ENCODE measurements at places on chromosomes 11 and 22.

DNA sequence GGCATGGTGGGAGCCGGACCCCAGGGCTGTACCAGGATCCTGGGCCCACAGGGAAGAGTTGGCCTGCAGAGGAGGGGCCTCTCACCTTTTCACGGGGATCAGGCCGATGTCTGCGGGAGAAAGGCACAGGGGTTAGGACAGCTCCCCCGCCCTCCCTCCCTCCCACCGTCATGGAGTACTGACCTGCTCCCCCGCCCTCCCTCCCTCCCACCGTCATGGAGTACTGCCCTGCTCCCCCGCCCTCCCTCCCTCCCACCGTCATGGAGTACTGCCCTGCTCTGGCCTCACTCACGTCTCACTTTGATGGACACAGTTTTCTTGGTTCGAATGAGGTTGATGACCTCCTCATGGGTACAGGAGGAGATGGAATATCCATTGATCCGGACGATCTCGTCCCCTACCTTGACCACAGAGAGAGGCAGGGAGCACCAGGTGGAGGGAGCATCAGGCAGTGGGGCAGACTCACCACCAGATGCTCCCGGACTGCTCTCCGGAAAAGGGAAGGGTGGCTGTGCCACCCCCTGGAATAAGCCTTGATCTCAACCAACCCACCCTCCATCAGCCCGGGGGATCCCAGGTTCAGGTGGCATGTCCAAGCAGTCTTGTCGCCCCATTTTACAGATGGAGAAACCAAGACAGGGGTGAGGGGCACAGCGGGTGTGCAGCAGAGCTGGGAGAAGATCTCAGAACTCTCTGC, 17.1 kb downstream of the USH1C start:
- DNase-seq = no peak

DNA sequence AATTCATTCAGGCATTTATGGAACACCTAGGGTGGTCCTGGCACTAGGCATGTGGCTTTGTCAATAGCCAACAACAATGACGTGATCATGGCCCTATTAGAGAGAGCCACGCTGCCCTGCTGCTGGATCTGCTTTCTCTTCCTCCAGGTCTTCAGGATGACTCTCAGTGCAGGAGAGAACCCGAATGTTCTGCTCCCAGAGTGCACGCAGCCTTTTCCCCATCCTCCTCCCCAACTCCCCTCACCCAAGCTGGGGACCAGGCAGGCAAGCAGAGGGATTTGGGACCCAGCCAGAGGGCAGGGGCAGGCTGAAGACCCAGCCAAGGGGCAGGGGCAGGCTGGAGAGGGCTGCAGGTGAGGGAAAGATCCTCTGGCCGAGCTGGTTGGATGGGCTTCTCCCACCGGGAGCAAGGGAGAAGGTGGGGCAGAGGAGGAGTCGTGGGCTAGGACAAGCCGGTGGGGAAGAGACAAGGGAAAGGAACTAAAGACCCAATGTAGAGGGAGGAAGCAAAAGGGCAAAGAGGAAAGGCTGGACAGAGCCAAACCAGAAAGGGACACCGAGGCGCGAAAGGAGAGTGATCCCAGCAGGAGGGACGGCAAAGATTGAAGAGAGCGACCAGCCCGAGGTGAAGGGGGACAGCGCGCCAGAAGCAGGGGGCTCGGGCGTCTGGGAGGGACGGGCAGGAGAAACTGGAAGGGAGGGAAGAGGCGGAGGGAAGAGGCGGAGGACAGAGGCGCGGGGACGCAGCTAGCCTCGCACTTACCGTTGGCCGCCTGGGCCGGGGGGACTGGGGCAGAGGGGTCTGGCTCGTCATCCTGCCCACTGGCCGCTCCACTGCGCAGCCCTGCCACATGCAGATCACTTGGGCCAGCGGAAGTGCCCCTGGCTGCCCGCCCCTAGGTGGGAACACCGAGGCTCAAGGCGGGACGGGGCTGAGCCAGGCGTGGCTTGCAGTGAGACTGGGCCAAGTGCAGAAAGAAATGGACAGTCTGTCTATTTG, at the start of gene KCTD14:
Gene KCTD14, minus strand, starts transcription at position 880 of the 1,000 bp plus-strand sequence. Its CDS starts 27 bp downstream, at position 853.
- DNase-seq = no peak

DNA sequence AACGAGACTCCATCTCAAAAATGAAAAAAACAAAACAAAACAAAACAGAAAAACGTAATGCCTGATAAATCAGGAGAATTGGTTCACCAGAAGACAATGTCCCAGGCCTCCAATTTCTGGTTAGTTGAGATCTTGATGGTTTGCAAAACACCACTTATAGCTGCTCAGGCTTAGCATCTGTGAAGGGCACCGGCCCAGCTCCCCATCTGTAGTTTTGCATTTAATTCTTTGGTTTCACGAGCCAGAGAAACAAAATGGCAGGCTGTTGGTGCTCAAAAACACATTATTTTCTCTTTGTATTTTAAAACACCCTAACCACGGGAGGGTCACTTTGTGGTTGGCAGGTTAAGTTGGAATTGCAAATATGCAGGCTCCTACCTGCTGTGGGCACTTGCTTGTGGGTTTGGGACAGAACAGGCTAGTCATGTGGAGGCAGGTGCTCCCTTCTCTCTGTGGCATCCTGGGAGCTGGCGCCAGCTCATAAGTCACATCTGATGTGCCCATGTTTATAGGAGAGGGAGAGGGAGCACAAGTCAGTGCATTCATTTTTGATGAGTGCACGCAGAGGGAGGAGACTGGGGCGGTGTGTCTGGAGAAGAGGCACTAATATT, 145.9 kb downstream of the CEP164 start:
- DNase-seq = no peak

DNA sequence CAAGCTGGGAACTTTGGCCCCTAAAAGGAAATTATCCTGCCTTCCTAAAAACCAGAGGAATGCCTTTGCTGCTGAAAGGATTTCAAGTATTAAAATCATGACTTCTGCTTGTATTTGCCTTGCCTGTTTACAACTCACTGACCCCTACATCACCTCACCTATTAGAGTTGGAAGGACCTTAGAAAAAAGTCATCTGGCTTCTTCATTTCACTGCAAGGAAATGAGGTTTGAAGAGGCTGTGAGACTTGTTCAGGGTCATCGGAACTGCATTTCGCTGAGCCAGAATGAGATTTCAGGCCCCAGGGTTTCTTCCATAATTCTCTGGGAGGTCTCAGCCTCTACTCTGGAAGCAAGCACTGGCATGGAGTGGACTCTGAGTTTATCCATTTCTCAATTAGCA, 304.1 kb downstream of the BUD13 start:
- no peak for DNase-seq

GRCh38 chr11:1140642-1141490, 16.9 kb upstream of the MUC5AC start:
- DNase-seq = no peak

DNA sequence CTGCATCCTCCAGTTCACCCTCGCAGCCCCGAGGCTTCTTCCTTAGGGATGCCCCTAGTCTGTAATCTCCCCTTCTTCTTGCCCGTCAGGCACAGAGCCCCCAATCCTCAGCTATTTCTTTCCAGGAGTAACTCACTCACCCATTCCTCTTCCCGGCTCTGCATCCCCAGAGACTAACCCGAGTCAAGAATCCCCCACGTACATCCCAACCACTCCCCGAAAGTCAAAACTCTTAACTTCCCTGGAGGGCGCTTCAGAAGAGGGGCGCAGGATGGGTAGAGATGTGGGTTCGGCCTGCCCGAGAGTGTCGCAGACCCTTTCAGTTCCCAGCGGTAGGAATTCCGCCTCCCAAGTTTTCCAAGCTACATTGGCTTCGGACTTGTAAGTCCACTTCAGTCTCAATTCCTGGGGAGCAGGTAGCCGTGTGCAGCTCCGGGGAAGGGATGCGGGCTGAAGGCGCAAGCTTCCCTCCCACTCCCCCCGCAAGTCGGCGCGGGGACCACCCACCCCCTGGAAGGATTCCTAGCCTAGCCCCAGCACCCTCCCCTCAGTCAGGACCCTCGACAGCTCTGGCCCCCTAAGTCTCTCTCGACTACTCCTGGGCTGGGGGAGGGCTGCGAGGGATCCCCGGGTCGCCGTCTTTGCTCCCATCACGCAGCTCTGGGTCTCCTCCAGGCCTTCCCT, 871 bp downstream of the BDNF start:
- DNase-seq = no peak

- DNase-seq = no peak
Measured at GRCh38 chr11:30586251-30587144, at the start of gene MPPED2. Gene MPPED2 (minus strand): TSS chr11:30586353. CDS start chr11:30580373, 5,980 bp downstream.

- DNase-seq = no peak
Measured at GRCh38 chr11:115590254-115590653, 86.0 kb upstream of the CADM1 start.

GRCh38 chr22:49323751-49324415, 503.8 kb downstream of the BRD1 start:
- no peak for DNase-seq
